Smooth muscle cell of the brain vasculature (primary cell): ENCODE measurements at places on chromosomes 3 and 15.

- DNase-seq = no peak
Measured at GRCh38 chr3:41365973-41366372, 166.7 kb downstream of the CTNNB1 start.

GRCh38 chr3:189841473-189842205 lies 210.4 kb downstream of the TP63 start:
- DNase-seq = no peak

GRCh38 chr3:195448205-195448875 lies 5.5 kb upstream of the ACAP2 start:
- DNase-seq = no peak

DNA sequence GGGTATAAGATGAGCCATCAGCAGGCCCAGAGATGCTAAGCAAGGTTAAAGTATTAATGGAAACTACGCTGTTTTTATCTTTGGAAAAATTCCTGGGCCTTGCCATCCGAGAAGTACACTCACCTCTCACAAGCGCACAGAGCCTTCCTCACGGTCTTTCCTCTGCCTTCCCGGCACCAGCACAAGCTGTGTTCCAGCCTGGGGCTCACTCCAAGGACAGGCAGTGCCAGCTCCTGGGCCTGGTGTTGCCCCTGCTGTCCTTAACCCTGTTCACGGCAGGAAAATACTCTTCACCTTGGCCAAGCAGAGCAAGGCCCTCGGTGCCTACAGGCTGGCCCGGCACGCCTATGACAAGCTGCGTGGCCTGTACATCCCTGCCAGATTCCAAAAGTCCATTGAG lies 14.3 kb upstream of the RHO start:
- no peak for DNase-seq

GRCh38 chr3:105933871-105934270 lies 65.1 kb upstream of the CBLB start:
- no peak for DNase-seq

DNA sequence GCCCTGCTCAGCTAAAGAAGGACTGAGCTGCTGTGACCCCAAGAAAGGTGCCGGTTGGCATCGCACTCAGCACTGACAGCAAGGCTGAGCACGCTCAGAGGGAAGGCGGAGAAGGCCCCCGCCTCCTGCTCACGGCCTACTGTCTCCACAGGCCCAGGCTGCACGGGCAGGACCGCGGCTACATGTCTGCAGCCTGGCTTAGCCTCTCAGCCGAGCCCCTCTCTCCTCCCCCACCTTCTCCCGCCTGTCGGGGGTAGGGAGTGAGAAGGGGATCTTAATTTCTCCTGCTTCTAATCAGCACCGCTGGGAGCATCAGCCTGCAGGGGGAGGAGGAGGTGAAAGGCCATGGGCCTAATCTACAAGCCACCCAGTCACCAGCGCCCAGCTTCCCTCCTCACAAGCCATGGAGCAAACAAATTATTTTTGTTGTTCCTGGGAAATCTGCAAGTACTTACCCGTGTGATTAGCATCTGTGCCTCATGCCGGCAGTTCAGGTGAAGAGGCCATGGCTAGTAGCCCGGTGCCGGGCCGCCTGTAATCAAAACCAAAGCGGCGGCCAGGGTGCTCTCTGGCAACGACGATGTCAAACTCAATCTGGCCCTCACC lies 68.1 kb downstream of the EPHB3 start:
- DNase-seq = no peak

- no peak for DNase-seq
Measured at GRCh38 chr3:115380883-115381572, 233.9 kb upstream of the ZBTB20 start.

DNA sequence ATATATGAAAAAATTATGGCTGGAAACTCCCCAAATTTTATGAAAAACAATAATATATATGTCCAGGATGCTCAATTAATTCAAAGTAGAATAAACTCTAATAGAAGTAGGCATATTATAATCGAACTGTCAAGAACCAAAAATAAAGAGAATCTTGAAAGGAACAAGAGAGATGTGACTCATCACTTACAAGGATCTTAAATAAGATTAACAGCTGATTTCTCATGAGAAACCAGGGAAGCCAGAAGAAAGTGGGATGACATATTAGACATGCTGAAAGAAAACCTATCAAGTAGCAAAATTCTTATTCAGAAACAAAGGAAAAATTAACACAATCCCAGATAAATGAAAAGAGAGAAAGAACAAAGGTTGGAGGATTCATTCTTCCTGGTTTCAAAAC lies 66.8 kb downstream of the FAIM start:
- DNase-seq = no peak

DNA sequence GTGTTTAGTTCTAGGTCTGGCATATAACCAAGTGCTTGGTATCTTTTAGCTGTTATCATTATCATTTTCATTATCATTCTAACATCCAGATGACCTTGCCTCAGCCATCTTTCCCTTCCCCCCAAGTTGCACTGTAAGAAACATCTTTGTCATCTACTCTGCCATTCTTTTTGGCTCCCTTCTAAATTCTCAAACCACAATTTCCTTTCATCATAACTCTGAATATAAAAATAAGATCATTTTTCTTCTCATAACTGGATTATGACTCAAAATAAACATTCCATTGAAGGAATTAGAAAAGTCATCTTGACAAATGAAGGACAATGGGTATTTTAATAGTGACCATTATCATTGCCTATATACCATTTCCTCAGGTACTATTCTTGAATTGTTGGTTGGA lies 786.2 kb downstream of the AGBL1 start:
- no peak for DNase-seq

- no peak for DNase-seq
Measured at GRCh38 chr15:89307791-89308190, 26.8 kb downstream of the POLG start.

DNA sequence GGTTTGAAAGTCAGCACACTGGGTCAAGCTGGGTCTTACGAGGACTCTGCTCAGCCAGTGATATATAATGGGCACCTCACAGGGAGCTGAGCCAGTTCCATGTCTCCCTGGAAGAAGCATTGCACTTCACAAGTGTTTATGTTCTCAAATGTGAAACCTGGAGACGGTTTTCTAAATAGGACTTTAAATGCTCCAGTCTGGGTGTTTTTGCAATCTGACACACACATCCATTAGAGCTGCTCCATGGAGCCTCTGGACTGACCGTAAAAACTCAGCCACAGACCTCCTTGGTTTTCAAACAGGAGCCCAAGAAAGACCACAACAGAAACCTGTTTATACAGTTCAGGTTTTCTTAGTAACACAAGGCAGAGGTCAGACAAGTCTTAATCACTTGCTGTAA lies 201.3 kb upstream of the LRIG1 start:
- DNase-seq = no peak

DNA sequence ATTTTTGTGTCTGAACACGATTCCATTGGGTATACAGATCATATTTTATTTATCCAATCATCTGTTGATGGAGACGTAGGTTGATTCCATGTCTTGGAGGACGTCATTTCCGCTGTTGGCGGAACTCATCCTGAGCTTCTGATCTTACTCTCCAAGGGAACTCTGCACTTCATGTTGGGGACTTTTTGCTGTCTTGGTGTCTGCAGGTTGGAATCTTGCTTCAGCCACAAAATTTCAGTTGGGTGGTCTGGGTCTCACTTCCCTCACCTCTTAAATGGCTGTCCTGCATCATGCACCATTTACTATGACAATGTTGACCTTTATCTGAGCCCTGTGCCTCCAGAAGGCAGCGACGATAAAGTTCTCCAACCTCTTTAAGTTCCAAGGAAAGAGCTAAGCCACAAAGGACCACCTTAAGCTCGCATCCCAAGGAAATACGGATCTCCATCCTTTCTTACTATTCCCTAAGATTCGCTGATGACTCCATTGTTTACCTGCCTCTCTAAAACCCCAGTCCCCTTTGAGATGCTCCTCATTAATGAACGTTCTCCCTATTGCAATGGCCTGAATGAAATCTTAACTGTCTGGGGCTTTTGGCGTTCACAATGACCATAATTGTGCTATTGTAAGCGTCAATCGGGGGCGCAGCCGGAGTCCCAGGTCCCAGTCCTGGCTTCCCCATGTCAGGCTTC lies 23.1 kb upstream of the RNU6-1 start:
- DNase-seq = no peak

GRCh38 chr15:70098461-70099166 lies 897 bp upstream of the TLE3 start:
- DNase-seq = no peak

GRCh38 chr3:80612366-80612765 lies 844.6 kb upstream of the ROBO1 start:
- no peak for DNase-seq

GRCh38 chr3:65342084-65342683 lies 654.4 kb upstream of the ADAMTS9 start:
- no peak for DNase-seq

DNA sequence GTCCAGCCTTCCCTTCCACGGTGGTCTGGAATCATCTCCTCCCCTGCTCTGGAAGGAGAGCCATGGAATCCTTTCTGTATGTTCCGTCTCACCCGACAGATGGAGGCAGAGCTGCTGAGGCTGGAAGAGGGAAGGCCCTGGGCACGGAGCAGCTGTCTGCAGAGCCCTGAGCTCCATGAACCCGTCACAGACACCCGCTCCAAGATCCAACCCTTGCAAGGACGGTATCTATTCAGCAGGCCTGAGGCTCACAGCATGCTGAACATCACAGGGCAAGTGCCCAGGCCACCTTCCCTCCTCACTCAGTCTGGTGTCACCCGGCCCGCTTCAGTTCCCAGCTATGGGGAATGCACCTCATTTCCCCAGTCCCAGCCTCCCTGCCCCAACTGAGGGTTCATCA lies 103.9 kb downstream of the LRIG1 start:
- DNase-seq = no peak

DNA sequence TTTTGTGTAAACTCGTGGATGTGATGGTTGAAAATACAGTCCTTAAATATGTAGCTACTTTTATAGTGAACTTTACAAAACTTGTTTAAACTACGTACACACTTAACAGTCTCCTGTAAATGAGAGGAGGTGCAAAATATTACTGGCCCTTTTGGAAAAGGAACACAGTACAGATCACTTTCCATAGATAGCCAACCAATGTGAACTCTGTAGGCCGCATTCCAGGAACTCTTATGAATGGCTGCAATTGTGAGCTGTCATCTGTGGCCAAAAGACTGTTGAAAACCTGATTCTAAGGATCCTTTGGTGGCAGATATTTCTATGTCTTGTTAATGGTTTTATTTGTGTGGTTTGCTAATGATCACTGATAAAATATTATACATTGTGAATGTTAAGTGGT lies 6.2 kb downstream of the TSC22D2 start:
- DNase-seq = no peak

GRCh38 chr3:134486577-134487041 lies 752 bp downstream of the CEP63 start:
- no peak for DNase-seq
